ENCODE measurements at places on chromosomes 1 and 21.
A peak's percentile ranks its signal among the peaks of the same experiment; 100 is the strongest.

DNA sequence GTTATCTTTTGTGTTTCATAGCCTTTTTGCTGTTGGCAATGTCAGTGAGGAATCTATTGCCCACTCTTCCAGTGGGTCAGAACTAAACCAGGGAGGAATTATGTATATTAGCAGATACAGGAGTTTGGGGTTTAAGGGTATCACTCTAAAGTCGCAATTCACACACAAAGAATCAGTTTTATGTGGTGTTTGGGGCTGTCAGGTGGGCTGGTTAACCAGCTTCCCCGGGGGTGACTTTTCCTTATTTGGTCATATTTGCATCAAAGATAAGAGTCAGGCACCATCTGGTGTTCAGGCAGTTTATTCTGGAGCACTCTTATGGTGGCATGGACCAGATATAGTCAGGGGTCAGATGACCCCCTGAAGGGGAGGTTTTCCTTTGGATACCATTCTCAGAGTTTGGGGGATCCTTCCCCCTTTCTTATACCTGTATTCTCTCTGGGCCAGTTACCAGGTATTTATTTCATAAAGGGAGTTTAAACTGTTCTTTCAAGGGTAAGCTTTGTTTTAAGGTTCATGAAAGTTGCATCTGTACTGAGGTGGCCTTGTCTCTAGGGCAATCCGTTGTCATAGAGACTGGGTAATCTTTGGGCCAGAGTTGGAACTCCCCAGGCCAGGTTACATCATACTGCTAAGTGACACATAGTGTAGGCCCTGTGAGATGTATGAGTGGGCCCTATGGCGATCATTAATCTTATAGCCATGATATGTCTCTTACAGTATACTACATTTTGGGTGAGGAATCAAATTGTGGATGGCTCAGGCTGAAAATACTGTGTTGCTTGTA, 148.2 kb downstream of the RWDD3 start:
- DNase-seq: no peak

GRCh38 chr1:182624577-182624976, 20.4 kb upstream of the RGS16 start:
- DNase-seq: no peak

DNA sequence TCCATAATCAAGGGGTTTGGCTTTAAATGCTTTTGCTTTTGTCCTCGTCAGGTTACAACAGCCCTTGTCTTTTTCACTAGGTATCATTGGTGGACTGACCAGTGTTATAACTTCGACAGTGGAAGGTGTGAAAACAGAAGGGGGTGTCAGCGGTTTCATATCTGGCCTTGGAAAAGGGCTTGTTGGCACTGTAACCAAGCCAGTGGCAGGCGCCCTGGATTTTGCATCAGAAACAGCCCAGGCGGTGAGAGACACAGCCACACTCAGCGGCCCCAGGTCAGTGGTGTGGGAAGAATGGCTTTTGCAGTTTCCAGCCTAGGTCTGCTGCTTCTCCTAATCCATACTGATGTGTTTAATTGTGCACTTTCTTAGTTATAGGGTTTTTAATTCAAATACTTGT, 157.9 kb downstream of the DHRS3 start:
- no peak for DNase-seq

DNA sequence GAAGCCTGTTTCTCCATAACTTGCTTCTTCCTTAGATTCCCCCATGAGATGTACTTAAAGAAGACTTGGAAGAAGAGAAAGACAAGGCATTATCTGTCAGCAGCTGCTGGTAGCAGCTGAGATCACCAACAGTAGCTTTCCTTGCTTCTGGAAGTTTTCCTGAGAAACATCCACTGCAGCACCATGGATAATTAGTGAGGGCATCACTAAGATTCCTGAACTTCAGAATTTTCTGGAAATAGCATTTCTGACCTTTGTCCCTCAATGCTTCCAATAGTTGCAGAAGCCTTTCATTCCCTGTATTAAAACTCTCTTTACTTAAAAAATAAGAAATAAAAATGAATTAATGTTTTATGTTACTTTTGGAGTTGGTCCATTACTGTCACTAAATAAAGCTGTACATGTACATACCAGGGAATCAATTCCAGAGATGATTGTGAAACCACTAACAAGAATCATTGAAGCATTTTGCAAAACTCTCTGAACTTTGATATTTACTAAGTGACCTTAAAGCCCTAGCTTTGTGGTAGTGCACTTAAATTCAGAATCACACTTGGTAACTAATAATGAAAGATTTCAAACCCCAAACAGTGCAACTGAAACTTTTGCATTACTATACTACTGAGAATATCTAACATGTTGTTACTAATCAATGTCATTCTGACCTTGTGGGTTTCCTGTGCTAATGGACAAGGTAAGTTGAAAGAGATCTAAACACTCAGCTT, at the start of gene CFHR4:
Gene CFHR4 (plus strand): TSS at position 538 of the 725 bp plus-strand sequence. CDS start 99 bp downstream, at position 637.
- DNase-seq: no peak

DNA sequence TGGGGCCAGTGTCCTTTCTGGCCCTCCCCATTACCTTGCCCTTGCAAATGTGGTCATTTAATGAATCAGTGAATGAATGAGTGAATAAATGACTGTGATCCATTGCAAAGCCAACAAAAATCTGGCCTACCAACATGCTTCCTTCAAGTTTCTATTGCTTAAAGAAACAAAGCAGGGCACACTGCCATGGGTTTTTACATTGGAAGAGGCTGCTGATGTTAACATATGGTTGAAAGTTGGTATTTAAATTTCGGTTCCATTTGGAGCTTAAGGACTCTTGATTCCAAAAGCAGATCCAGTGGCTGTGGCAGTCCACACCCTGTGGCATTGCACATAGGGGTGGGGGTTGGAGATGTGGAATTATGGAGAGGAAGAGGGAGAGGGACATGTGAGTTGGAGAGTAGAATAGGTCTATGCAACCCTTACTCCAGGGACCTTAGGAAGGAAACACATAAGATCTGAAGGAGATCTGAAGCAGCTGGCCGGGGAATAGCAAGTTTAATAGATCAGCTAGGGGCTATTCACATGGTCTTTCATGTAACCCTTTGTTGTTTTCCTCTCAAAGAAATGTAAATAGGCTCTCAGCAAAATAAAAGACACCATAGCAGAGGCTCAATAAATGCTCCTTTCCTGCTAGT, 7.2 kb downstream of the ABCA4 start:
- no peak for DNase-seq

DNA sequence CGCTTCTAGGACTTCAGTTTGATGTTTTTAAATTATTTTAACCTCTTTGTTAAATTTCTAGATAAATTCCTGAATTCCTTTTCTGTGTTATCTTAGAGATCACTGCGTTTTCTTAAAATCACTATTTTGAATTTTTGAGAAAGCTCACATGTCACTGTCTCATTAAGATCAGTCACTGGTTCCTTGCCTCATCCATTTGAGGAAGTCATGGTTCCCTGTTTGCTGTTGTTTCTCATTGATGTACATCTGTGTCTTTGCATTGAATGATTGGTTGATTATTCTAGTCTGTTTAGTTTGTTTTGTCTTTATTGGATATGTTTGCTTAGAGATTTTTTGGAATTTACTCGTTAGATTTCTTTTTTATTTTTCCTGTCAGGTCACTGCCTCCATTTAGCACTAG, 50.1 kb downstream of the CRP start:
- DNase-seq: no peak

- no peak for DNase-seq
Observed at GRCh38 chr1:51230501-51231078, 5.5 kb upstream of the RNF11 start.

DNA sequence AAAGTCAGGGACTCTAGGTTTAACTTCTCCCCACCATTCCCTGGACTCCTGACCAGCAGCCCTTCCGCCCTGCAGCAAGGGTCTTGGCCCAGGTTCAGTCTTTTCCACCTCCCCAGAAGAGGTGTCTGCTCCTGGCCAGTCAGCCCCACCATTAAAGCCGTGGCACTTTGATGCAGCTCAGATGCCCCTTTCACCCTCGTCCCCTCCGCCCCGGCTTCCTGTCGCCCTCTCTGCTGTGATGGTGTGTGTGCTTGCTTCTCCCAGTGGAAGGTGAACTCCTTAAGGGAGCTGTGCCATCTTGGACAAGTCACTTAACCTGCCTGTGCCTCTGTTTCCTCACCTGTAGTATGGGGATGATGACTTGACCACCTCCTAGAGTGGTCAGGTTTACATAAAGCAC, 17.8 kb upstream of the TTC4 start:
- no peak for DNase-seq

- DNase-seq: no peak
Observed at GRCh38 chr1:119251751-119252150, 111.3 kb upstream of the WARS2 start.

DNA sequence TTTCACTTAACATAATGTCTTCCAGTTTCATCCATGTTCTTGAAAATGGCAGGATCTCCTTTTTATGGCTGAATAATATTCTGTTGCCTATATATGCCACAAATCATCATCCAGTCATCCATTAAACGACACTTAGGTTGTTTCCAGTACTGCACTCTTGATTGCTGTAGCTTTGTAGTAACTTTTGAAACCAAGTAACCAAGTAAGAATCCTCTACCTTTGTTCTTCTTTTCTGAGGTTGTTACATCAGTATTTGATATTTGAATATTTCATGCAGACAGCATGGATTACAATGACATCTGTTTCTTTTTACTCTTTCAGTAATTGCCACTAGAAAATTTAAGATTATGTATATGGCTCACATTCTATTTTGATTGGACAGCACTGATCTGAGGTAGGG, 22.1 kb upstream of the PRDM2 start:
- DNase-seq: no peak

DNA sequence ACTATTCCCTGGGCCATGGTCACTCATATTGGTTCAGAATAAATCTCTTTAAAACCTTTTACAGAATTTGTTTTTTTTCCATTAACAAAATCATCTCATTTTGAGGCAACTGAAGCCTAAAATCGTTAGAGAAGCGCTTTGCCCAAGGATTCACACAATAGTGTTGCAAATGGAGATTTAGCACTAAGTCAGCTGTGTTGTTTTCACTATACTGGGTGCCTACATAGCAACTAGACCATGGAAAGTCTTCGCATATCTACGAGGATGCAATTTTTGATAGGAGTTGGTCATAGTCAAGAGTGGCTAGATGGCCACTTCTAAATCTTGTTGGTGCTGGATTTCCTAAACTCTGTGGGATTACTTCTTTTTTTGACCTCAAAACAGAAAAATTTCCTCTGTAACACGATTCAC, 530 bp upstream of the TIPRL start:
- no peak for DNase-seq

GRCh38 chr1:29251164-29252124, 15.1 kb downstream of the PTPRU start:
- no peak for DNase-seq

DNA sequence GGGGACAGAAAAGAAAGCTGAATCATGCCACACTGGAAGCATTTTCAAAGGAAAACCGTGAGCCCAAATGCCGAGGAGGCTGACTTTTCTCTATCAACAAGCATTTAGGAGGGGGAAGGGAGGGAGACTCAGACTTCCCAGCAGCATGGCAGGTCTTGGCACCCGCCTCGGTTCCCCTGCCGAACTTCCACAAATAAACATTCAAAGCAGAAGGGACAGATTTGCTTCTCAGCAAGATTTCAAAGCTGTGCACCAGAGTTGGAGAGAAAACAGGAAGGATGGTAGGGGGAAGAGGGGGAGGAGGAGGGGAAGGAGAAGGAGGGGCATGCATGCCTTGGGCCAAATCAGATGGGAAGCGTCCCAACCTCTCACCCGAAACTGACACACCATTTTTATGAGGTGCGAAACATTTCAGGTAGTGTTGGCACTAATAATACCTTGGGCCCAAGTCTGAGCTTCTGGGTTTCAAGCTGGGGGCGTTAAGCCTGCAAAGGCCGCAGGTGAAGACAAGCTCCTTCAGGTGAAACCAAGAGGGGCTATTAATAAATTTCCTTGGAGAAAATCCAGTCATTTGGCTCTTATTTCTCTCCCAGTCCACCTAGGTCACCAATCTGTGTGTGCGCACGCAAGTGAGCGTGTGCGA, 26.4 kb downstream of the ABCA4 start:
- no peak for DNase-seq

GRCh38 chr1:119631433-119632102, 16.5 kb downstream of the ZNF697 start:
- no peak for DNase-seq

- peak; percentile 32 for DNase-seq
Observed at GRCh38 chr1:202162418-202163280, 2.2 kb upstream of the PTPN7 start.

- DNase-seq: no peak
Observed at GRCh38 chr1:67552336-67552759, 122.1 kb upstream of the SERBP1 start.

- DNase-seq: peak; percentile 26
Observed at GRCh38 chr1:197774466-197775281, 606 bp downstream of the DENND1B start.

DNA sequence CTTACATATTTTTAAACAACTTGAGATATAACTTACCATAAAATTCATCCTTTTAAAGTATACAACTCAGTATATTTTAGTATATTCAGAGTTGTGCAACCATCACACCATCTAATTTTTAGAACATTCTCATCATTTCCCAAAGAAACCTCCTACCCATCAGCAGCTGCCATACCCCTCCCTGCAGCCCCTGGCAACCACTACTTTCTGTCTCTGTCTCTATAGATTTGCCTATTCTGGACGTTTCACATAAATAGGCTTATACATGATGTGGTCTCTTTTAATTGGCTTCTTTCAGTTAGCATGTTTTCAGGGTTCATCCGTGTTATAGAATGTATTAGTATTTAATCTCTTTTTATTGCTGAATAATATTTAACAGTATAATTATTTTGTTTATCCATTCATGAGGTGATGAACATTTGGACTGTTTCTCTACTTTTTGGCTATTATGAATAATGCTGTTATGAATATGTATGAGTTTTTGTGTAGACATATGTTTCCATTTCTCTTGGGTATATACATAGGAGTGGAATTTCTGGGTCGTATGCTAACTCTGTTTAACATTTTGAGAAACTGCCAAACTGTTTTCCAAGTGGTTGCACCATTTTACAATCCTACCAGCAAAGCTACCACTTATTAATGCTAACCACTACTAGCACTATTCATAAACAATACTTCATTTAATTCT, 29.5 kb downstream of the WDR26 start:
- DNase-seq: no peak

DNA sequence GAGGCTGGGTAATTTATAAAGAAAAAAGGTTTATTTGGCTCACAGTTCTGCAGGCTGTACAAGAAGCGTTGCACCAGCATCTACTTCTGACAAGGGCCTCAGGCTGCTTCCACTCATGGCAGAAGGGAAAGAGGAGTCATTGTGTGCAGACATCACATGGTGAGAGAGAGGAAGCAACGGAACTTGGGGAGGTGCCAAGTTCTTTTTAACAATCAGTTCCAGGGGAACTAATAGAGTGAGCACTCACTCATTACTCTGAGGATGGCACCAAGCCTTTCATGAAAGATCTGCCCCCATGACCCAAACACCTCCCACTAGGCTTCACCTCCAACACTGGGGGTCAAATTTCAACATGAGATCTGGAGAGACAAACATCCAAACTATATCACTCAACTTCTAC, 77.2 kb downstream of the DDAH1 start:
- no peak for DNase-seq

GRCh38 chr1:216836316-216836715, 113.1 kb upstream of the ESRRG start:
- DNase-seq: no peak

DNA sequence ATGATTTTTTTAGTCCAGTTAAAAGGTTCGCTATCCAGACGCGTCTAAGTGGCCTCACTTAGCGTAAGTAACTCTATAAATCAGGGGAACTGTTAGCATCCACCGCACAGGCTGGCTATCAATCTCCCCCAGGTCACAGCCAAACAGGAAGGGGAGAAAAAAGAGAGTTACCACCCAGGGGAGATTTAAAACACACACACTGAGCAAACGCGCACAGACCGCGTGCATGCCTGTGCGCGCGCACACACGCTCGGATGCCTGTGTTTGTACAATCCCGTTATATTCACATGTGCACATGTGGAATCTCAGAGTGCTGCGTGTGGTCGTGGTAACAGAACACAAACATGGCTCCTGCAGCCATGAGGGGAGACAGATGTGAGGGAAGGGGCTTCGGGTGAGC, 125.4 kb downstream of the CASZ1 start:
- DNase-seq: no peak
